ENCODE measurements at places on chromosomes 7 and 10.

- DNase-seq, result no peak
These were observed 69.4 kb downstream of the C1GALT1 start for GRCh38 chr7:7251742-7252141.

GRCh38 chr10:969473-970150, 18.6 kb upstream of the GTPBP4 start:
- no peak for DNase-seq

DNA sequence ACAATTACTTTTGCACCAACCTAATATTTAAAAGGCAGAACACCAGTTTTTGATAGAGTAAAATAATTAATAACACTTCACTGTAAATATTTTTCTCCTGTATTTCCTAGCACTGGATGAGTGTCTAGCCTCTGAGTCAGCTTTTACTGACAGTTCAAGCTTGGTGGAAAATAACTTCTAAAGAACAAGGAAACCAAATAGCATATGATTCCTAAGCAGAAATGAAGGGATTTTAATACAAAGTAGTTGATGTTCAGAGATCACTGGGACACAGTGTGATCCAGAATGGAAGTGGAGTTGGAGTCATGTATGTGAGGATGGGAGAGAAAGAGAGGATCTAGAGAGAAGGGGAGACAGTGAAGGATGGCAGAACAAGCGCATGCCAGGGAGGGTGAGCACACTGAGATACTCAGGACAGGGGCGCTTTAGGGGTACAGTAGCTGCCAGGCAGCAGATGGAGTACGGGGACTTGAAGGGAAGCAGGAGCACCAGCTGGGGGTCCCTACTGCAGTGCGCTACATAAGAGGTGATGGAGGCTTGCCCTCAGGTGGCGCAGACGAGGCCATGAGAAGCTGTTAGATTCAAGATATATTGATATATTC, 117.9 kb upstream of the KLF6 start:
- no peak for DNase-seq

GRCh38 chr7:155198901-155199845, 98.5 kb upstream of the INSIG1 start:
- DNase-seq, result no peak

DNA sequence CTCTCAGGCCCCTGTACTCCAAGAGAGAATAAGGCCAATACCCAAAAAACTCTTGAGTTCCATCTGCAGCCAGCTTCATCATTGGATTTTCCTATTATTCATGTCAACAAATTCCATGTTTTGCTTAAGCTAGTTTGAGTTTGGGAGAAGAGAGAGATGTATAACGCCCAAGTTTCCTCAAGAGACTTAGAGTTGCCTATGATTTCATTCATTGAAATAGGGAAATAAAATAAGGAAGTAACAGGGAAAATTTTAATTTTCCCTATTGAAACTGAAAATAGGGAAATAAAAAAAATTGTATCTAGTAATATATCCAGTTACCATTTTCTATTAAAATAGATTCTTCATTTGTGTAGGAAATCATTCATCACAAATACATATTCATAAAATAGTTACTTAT, 66.5 kb upstream of the SVIL start:
- DNase-seq, result no peak

DNA sequence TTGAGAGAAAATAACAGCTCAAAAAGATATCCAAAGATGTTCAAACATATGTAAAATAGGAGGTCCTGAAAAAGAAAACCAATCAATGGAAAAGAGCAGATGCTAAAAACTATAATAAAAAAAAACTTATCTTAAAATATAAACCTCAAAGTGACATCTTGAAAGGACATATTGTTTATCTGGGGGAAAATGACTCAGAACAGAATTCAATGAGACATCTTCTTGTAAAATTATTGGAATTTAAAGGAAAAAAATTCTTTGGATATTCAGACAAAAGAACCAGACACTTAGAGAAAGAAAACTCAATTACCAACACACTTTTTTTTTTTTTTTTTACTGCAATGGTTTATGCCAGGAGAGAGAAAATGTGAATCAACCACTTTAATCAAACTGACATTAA, 58.9 kb downstream of the NAMPT start:
- no peak for DNase-seq

DNA sequence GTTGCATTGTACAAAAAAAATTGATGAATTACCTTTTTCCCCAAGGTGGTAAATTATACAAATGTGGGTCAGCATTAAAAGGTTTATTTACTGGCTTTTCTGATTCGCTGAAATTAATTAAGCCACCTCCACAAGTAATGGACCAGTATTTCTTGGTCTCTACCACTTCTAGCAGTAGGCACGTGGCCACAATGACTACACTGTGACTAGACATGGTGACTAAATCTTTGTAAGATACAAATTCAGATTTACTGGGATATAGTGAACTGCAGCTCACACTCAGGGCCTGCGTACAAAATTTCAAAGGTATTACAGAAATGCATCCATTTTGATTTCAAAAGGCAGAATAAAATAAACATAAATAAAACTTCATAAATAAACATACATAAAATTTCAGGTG, 10.9 kb downstream of the HPSE2 start:
- DNase-seq, result no peak

DNA sequence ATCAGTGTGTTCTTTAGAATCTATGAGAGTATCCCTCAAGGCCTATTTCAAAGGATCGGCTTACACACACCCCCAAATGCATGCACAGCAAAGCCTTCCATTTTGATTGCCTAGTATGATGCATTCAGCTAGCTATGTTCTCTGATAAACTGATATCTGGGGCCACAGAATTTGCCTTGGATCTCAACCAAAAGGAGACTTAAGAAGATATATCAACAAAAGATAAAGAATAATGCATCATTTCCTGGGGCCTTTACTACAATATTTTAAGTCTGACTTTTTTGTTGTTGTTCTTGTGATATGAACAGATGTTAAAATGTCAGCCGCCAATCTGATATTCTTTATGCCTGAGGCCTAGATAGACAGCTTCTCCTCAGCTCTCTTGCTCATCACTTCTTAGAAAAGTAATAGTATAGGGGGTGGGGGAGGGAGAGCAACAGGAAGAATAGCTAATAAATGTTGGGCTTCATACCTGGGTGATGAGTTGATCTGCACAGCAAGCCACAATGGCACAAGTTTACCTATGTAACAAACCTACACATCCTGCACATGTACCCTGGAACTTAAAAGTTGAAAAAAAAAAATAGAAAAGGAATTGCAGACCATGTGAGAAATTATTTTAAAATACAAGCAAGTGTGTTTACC, 792.9 kb upstream of the GHITM start:
- DNase-seq, result no peak

DNA sequence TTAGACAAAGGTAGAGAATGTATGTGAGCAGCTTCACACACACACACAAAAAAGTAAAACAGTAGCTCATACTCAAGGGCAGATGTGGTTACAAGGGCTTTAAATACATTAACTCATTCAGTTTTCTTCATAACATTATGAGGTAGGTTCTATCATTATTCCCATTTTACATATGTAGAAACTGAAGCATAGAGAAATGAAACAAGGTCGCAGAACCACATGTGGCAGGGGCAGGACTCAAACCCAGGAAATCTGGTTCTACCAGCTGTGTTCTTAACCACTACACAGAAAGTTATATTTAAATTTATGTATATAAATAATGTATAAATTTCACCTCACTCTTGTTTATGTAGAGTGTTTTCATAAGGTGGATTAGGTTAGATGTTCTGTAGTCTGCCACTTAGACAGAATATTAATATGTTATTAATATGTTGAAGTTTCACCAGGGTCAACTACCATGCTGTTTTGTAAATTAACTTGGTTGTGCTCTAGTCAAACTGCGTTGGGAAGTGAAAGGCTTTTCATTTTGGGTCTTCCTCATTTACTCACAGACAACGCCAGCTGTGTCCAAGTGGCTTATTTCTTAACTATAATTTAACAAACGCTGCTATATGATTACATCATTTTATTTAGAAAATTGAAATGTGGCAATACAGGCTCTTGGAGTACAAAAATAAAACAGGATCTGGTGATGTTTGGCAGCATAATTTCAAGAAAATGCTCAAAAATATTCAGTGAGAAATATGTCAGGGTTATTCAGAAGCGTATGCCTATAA, 138.4 kb downstream of the MDFIC start:
- no peak for DNase-seq

DNA sequence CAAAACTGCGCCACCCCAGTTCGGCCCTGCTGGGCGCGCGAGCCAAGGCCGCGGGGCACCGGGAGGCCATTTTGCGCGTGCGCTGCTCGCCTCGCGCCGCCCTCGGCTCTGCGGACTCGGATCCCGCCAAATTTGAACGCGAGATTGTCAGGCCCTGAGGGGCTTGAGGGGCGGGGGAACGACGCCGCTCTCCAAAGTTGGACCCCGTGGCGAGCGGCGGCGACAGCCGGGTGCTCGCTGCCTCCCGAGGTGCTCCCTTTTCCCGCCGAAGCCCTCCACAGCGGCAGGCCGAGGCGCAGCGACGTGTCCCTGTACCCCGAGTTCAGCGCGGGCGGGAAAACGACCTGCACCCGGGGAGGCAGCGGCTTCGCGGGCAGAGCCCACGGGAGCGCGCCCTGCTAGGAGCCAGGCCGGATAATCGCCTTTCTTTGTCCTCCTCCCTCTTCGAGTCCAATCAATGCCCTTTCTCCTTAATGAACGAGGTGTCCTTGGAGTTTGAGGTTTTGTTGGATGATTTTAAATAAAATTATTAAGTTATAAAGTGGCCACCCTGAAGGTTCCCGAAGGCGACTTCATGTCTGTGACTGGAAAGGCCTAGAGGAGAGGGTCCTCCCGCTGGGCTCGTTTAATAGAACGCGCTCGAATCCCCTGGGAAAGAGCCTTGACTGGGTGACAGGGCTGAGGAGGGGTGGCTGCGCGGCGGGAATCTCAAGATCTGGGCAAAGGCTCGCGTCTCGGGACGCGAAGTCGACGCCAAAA, 10.7 kb upstream of the SPAG6 start:
- DNase-seq, result no peak

- no peak for DNase-seq
These were observed 1277.1 kb downstream of the GATA3 start for GRCh38 chr10:9331583-9332008.

DNA sequence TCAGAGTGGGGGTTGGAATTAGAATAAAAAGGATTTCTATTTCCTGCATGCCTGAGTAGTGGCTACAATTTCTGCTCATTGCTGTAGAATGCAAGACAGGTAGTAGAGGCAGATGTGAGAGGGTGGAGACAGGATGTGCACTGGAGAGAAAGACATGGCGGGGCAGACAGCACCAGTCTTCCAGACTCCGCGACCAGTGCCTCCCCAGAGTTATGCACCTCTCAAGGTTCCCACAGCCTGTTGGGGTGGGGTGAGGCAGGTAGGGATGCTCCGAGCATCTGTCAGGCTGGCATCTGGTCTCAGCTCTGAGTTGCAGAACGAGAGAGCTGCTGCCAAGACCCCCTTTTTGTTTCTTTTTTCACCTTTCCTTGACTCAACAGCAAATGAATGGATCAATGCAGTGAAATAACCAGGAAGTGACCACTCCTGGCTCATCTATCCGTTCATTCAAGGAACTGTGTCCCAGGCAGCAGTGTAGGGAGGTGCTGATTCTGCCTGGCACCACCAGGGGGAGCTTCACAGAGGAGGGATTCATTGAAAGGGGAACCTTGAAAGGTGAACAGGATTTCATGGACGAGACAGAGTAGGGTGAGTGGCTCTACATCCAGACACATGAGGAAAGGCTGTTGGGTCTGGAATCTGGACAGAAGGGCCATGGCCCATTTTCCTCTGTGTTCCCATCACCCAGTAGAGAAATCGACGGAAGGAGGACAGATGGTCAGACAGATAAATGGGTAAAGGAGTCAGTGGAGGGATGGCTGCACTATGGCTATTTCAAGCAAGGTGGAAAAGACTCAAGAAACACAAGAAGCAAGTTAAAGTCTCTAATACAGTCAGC, 17.2 kb upstream of the SLC18A3 start:
- DNase-seq, result no peak

DNA sequence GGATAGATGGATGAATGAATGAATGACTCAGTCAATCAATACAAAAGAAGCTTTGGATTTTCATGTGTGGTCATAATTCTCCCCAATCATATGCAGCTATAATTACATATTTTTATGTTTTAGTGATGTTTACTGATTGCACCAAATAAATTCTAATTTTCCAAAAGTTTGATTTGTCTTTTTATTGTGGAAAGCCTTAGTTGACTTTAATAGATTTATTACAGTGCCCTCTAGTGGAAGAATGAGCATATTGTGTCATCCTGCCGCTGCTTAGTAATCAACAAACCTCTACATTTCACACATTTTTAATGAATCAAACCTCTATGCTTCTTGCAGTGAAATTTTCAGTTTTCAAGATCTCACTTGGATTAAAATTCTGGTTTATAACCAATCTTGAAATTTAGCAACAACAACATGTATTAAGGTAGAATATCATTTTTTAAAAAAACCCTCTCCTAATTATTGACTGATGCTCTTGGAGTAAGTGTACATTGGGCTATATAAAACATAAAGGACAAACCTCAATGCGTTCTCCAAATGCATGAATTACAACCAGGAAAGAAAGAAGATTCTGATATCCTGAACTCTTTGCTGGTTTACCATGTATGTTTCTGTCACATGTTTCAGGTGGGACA, 55.6 kb upstream of the PNLIP start:
- DNase-seq, result no peak

GRCh38 chr7:6238309-6238925, 34.0 kb downstream of the CYTH3 start:
- DNase-seq, result no peak

DNA sequence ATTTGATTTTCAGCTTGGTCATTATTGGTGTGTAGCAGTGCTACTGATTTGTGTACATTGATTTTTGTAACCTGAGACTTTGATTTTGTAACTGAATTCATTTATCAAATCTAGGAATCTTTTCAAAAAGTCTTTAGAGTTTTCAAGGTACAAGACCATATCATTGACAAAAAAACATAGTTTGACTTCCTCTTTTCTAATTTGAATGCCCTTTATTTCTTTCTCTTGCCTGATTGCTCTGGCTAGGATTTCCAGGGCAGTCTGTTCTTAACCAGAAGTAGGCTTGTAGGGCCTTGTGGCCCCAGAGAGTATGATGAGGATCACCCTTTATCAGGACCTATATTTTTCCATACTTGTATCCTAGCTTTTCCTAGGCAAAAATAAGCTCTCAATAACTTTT, 234.5 kb upstream of the FZD1 start:
- no peak for DNase-seq

DNA sequence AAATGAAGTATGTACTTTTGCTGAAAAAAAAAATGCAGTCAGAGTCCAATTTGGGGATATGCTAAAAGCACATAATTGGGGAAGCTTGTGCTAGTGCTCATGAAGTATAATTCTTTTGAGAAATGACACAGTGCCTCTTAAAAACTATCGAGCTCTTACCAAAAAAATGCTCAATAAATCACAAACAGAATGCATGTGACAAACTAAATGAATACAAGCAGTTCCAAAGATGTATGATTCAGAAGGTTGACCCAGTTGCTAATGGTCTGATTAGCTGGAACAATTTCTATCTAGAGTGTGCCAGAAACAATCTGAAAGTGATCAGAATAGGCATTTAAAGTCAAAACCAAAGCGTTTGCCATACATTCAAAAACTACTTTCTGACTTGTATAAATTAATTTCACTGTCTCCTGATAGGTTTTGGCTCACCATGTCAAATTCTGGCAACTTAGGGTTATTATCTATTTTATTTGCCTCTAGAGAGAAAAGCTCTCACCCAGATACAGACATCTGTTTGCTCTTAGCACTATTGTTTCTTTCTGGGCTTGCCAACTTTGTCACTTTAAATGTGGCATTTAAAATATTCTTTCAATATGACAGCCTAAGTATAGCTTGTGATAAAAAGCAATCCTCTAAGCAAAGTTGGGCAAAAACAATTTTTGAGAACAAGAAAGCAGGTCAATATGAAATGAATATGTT, 114.7 kb upstream of the AHR start:
- DNase-seq, result no peak
